ENCODE measurements at places on chromosomes 6 and 20.

DNA sequence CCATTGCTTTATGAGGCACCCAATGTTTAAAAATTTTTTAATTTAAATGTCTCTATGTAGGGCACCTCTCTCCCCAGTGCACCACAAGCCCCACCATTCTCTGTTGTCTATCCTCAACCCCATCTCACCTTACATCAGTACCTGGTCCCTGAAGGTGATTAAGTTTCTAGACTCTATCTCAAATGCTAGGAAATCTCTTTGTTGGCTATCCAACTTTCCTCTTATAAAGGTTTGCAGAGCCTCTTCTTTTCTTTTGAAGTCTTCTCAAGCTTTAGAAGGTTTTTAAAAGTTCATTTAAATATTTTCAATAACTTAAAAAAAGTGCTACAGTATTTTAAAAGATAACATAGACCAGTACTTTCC is 76.5 kb upstream of the TBC1D7 start:
- DNase-seq, result no peak

GRCh38 chr20:52652271-52652670 is 319.9 kb upstream of the TSHZ2 start:
- DNase-seq, result no peak

DNA sequence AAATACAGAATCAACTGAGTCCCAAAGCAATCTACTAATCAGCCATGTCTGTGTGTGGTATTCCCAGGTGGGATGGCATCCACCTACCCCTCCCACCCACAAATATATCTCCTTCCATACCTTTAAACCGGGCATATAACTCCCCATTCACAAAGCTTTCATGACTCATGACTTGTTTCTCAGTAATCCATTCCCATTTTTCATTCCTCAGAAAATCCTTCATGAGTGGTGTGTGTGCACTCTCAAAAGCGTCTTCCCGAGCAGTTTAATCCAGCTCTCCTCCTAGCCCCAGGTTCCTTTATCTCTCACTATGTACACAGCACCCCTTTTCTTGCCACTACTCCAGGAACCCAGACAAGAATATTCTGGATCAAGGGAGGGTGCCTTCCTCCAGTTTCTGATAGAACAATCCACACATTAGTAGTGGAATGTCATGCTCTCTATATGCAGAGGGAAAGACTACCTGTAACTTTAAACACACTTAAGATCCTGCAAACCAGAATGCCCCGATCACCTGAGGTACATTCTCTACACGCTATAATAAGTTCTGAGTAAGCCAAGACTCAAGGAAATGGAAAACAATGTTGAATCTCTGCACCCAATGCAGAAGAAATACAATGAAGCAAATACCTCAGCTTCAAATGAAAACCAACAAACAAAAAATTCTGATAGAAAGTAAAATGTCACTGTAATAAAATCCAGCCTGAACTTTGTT is 55.7 kb upstream of the IPCEF1 start:
- no peak for DNase-seq

- DNase-seq, result no peak
These were observed 65.0 kb downstream of the HDDC2 start for GRCh38 chr6:125236536-125237327.

- no peak for DNase-seq
These were observed 242.5 kb downstream of the PREX1 start for GRCh38 chr20:48585061-48585870.

- no peak for DNase-seq
These were observed 86.0 kb upstream of the TPD52L1 start for GRCh38 chr6:125067552-125067951.

- no peak for DNase-seq
These were observed 33.3 kb upstream of the RSPO3 start for GRCh38 chr6:127085181-127085580.

DNA sequence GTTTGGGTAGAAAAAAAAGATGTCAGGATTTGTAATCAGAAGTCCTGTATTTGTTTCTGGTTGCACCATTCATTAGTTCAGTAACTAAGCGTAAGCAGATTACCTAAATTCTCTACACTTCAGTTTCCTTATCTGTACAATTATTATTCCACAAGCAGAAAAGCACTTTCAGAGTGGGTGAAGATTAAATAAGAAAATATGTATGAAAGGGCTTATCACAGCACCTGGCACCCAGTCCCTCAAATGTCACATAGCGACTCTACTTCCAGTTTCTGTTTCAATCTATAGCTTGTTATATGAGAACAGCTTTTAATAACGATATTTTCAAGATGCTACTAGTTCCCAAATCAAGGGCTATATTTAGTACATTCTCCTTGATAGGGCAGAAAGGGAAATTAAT is 31.4 kb downstream of the RGS17 start:
- DNase-seq, result no peak

DNA sequence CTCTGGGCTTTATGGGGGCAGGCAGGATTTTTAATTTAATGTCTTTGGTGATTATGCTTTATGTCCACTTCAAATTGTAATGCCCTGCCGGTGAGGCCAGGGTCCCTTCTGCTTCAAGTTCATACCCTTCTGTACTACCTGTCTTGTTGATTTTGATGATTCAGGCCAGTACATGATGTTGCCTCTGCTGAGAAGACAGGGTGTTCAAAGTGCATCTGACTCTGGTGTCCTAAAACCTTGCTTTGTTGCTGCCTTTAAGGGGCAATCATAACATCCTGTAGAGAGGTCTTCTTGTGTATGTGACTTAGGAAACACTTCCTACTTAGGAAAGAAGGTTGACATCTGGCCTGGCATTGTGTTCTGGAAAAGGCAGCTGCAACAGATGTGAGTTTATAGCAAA is 113.2 kb downstream of the TMEM170B start:
- no peak for DNase-seq

DNA sequence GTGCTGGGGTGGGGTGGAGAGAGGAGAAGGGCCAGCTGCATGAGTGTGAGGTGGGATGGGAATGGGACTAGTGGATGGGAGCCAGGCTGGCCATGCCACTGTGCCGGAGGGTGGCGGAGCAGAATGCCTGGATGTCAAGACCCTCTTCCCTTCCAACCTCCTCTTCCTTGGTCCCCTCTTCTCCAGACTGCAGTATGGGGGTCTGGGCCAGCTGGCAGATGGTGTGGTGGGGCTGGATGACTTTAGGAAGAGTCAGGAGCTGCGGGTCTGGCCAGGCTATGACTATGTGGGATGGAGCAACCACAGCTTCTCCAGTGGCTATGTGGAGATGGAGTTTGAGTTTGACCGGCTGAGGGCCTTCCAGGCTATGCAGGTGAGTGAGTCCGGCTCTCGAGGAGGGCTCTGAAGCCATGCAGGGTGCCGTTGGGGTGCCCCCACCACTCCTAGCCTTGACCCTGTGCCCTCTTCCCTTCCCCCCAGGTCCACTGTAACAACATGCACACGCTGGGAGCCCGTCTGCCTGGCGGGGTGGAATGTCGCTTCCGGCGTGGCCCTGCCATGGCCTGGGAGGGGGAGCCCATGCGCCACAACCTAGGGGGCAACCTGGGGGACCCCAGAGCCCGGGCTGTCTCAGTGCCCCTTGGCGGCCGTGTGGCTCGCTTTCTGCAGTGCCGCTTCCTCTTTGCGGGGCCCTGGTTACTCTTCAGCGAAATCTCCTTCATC is 7.7 kb downstream of the DDR1 start:
- no peak for DNase-seq

DNA sequence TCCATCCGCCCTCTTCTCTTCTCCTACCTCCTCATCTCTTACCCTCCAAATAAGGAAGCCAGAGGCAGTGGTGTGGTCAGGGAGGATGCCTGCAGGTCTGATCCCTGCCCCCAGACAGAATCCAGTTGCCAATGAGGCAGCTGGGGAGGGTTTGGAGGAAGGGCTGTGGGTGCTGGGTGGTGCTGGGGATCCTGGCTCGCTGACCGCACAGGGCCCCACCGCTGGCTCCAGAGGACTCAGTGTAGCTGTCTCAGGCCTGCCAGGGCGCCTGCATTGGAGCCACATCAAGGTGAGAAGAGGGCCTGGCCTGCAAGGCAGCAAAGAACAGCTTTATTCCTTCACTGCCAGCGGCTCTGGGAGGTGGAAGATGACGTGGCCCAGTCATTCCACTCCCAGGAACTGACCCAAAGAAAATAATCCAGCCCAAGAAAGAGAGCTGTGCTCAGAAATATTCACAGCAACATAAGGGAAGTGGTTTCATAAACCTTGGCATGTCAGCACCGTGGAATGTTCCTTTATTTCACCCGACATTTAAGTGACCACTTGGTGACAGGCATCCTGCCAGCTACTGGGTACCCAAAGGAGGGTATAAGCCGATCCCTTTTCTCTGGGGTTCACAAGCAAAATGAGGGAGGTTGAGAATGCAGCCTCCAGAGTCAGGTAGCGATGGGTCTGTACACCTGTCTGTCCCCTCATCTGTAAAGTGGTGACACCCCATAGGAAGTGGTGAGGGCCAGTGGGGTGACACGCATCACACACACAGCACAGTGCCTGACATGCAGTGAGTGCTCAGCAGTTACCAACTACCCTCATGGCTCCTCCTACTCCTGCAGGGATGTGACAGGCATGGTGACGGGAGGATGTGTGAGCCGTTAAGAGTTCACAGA is 125.1 kb downstream of the SNX5 start:
- DNase-seq, result no peak

GRCh38 chr6:119318730-119319129 is 30.8 kb downstream of the MAN1A1 start:
- DNase-seq, result no peak

DNA sequence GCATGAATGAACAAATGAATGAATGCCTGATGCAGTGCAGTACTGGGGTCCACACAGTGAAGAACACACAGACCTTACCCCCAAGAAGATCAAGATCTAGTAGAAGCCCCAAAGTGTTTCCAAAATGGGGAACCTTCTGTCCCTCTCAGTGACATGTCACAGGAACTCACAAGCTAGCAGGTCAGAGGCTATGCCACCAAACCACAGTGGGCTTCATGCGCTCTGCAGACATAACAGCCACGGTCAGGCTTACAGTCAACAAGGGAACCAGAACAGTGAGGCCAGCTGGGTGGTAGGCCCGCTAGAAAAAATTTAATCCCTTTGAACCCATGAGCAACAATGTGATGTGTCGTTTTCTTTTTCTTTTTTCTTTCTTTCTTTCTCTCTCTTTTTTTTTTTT is 20.2 kb upstream of the ARFGEF2 start:
- no peak for DNase-seq

- DNase-seq, result no peak
These were observed 5.8 kb upstream of the TBXT start for GRCh38 chr6:166173281-166173951.

- no peak for DNase-seq
These were observed 36.3 kb downstream of the PRDM1 start for GRCh38 chr6:106122306-106122918.

All from effector CD4-positive, alpha-beta T cell (primary cell).